ENCODE measurements at places on chromosomes 1 and 21.

DNA sequence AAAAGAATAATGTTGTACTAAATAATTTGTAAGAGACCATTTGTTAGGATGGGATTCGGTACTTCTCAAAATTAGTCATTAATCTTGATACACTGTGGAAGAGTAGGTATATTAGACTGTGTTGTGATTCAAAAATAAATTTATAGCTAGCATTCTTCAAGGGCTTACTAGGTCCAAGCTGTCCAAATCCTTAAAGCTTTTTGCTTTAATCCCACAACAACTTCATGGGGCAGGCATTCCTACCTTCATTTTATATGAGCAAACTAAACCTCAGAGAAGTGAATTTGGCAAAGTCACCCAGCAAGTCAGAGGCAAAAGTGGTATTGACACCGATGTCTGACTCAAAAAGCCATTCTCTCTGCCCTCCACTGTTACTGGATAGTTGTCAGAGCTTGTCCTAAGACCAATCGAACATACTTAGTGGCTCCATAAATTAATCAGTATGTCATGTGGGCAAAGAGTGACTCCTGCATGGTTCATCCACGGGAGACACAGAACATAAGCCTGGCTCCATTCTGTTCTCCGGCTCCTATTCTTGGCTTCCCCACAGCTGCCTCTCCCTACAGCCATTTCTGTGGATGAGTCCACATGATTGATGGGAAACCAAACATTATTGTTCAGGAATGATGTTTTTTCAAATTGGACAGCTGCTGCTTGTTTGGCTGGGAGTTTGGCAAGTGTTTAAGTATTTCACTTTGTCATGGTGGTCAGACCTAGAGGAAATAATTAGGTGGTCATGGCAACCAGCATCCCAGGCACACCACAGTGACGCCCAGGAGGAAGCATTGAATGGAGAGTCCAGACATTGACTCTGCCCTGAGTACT lies 133.4 kb upstream of the FGGY start:
- DNase-seq, result no peak

GRCh38 chr1:47893412-47893811 lies 103.8 kb downstream of the TRABD2B start:
- peak; percentile 44 for DNase-seq

DNA sequence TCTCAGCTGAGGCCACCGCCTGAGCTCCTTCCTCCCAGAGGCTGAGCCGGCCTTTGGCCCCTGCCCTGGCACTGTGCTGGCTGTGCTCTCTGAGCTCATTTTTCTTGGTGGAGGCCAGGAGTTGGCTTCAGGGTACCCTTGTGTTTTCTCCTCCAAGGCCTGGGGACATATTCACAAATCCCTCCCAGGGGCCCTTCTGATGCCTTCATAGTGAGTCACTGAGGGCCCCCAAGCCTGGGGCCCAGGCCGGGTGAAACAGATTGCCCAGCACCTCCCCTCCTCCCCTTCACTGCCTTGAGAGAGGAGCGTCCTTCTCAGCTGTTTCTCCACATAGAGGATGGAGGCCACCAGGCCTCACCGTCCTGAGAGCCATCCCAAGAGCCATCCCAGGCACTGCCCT lies 105.8 kb downstream of the SIK1 start:
- no peak for DNase-seq

DNA sequence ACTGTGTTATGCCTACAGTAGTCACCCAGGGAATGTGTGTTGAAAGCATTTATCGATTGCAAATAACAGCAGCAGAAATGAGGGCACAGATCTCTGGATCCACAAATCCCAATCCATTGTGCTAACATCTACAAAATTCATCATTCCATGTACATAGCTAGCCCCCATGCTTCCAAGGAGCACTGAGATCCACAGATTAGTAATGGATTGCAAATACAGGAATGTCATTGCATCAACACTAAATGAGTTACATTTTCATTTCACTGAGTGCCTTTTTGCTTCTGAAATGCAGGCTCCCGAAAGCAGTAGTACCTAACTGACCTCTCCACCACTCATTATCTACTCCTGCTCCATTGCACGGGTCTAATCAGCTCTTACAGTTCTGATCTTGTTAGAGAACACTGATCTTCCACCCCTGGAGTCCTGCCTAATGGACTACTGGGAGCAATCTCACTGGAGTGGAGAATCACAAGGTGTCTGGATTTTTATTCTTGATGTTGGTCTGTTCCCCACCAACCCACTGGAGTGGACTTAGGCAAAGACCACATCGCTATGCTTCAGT lies 30.5 kb downstream of the ASTN1 start:
- DNase-seq, result no peak

GRCh38 chr1:38727684-38728584 lies 131.6 kb downstream of the RRAGC start:
- DNase-seq, result no peak

- peak; percentile 66 for DNase-seq
These were observed 11.4 kb upstream of the RGS16 start for GRCh38 chr1:182615468-182616129.

- no peak for DNase-seq
These were observed 6.9 kb upstream of the GPR153 start for GRCh38 chr1:6267686-6268322.

DNA sequence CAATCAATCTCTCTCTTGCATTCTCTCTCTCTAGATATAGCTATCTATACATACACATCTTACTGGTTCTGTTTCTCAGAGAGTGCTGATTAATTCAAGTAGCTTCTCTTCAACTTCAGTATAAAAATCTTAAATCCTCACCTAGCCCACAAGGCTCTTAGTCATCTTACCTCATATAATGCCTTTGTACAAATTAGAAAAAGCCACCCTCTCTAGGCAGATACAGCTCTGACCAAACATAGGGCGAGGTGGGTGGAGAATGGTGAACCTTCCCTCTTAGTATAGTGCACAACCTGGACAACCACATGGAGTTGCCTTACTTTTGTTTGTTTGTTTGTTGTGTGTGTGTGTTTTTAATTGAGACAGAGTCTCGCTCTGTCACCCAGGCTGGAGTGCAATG lies 5.1 kb upstream of the INAVA start:
- DNase-seq, result no peak

- peak; percentile 78 for DNase-seq
These were observed 5.8 kb downstream of the ECE1 start for GRCh38 chr1:21284206-21285054.

- DNase-seq, result no peak
These were observed 9.7 kb downstream of the PGBD5 start for GRCh38 chr1:230416430-230416829.

Measured in NCI-H345 (cell line).